Stimulated activated memory B cell treated with anti-CD40 and anti-IgM and Interleukin-4, amounts not matched to agents 10 μg/mL and 1 μg/mL and 100 μg/mL, for 72 hours (primary cell): ENCODE measurements at places on chromosomes 2 and 18.

- ATAC-seq = no peak
Observed at GRCh38 chr2:44254023-44254422, 21.3 kb upstream of the SLC3A1 start.

DNA sequence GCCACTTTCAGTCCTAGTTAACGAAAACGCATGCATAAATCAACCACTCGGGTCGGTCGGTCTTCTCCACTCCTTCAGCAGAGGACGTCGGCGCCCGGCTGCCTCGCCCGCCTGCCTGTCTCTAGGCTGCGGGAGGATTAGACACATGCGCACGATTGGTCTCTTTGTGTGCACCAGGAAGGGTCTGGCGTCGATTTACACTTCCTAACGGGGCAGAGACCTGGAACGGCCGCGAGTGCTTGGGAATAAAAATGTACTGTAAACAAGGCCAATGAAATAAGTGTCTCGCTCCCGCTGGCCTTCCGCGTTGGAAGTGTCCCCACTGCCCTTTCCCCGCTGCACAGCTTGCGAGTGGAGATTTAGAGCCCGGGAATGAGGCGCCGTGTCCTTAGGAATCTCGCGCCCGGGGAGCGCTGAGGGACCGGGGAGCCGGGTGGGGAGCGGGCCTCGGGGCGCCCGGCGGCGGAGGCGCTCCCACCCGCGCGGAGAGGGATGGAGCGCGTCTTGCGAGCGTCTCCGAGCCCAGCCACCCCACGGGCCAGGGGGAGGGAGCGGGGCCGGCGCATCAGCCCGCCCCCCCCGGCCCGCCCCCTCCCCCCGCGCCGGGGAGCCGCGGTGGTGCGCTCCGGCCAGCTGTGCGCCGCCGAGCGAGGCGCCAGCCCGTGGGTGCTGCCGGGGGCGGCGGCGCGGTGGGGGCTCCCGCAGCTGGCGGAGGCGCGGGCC is at the start of gene DOK6:
Gene DOK6 (plus strand): TSS at position 636 of the 723 bp plus-strand sequence.
- ATAC-seq = no peak

GRCh38 chr2:133266926-133267590 is 301.2 kb downstream of the NCKAP5 start:
- ATAC-seq = no peak

DNA sequence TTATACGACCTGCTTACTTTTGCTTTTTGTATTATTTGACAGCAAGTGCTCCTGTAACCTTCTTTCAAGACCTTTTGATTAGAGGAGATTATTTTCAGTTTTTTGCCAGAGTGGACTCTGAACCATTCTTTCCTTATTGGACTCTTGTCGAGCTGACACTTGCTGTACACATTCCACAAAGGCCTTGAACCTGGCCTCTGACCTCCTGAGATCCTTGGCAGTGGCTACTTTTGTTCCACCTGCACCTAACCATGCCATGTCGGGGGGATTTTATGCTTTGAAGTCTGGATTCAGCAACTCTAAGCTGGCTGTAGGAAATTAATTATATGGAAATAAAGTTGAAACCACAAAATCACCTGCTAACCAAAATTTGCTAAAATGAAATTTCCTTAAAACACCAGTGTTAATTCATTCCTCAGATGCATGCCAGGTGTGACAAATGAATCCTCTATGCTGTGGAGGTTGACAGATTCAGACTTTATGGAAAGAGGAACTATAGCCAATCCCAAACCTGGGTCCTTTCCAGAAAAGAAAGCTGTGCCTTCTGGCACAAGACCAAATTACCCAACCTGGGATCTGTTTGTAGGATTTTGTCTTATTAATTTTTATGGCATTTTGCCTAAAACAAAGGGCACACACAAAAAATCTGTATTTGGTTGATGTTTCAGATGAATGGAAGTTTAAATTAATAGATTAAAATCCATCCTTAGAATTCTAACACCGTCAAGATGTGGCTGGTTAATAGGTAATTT is 110.4 kb downstream of the CDC42EP3 start:
- no peak for ATAC-seq

DNA sequence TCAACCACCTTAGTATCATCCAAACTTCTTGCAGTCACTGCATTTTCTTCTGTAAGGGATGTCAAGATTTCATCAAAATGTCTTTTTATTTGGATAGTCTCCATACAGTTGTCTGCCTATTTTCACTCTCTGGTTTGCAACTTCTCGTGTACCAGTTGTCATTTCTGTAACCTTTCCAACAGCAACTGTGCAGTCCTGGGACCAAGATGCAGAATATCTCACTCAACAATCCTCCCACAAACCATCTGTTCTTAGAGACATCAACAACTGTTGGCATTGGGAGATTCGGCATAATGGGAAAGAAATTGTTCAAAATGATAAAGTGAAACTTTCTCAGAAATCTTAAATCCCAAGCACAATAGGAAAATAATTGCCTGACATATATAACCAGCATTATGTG is 933.6 kb upstream of the SLC39A10 start:
- ATAC-seq = no peak

GRCh38 chr2:33927756-33928155 is 328.7 kb upstream of the FAM98A start:
- no peak for ATAC-seq

GRCh38 chr2:239378918-239379640 is 21.7 kb downstream of the HDAC4 start:
- no peak for ATAC-seq

DNA sequence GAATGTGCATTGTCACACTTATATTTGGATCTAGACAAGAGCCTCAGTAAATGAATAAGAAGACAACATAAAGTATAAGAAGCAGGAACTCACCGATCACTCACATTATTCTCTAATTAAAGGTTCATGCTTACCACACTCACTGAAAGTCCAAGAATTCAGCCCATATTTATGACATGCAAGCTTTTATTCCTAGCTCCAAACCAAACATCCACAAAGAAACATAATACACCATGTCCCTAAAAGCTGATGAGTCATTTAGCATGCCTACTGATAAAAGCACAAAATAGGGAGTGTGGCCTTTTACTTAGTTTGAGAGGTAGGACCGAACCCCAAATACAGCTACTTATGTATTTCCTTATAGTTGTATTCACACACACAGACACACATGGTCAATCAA is 1094.6 kb upstream of the CDH2 start:
- no peak for ATAC-seq

DNA sequence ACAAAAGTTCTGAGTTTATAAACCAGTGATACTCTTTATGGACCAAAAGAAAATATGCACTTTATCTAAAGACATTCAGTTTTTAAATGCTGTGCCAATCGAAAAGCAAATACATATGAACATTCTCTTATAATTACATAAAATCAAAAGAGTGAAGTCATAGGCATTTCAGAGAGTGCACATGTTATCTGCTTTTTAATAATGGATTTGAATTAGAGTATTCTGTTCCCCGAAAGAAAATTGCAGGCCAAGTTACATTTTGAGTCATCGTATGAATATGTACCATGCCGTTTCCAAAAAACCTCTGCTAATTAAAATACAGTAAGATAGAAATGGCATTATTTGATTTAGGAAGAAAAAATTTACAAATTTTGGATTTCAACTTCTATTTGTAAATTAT is 565.7 kb downstream of the ZEB2 start:
- ATAC-seq = no peak

DNA sequence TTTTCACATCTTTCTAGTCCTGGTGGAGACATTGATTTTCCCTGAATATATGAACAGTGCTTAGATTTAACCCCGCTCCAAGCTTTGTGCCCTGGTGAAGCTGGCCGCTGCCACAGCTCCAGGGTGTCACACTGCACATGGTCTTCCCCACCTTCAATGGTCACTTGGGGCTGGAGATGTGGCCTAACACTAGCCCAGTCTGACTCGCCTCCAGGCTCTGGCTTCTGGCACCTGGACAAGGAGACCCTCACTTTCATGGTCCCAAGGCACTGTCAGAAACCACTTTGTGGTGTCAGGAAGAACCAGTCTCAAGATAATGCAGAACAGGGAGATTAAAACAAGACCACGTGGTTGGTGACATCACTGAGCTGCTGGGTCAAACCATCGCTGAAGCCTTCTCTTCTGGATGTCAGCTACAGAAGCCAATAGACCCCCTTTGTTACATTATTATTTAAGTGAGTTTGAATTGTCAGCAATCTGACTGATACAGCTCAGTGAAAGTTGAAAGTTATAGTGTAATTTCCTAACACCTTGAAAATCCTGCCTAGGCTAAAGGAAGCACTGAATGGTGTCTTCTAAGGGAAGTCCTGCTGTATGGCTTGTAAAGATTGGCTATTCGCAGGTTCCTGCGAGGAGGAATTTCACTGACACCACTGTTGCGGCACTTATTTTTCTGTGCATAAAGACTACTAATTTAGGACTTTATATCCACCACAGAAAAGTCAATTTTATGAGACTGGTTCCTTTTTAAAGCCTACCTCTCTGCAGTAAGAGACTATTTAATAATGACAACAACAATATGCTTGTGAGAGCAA is 55.0 kb upstream of the CTDP1 start:
- ATAC-seq = peak; percentile 50

GRCh38 chr2:21096458-21096857 is 27.3 kb upstream of the TDRD15 start:
- ATAC-seq = no peak

DNA sequence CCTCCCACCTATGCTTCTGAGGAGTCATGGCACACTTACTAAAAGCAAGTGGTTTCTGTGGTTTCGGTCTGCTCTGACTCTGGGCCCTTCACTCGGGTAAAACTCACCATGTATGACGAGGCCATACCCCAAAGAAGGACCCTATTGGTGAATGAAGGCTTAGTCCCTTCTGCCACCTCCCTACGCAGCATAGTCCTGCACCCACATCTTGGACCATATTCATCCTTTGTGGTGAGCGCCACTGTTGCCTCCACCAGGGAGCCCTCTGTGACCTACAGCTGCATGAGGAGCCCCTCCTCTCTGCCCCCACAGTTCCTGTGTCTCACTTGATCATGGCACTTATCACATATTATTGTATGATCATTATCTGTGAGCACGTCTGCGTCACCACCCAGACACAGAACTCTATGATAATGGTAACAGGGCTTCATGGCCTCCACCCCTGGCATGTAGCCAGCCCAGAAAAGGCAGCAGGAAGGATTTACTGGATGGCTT is 113.3 kb downstream of the TFCP2L1 start:
- no peak for ATAC-seq

- no peak for ATAC-seq
Observed at GRCh38 chr2:218857371-218858137, 2.1 kb upstream of the WNT6 start.

- no peak for ATAC-seq
Observed at GRCh38 chr2:41932241-41933045, 115.4 kb upstream of the PKDCC start.

GRCh38 chr18:27004056-27004829 is 138.7 kb upstream of the AQP4 start:
- no peak for ATAC-seq

DNA sequence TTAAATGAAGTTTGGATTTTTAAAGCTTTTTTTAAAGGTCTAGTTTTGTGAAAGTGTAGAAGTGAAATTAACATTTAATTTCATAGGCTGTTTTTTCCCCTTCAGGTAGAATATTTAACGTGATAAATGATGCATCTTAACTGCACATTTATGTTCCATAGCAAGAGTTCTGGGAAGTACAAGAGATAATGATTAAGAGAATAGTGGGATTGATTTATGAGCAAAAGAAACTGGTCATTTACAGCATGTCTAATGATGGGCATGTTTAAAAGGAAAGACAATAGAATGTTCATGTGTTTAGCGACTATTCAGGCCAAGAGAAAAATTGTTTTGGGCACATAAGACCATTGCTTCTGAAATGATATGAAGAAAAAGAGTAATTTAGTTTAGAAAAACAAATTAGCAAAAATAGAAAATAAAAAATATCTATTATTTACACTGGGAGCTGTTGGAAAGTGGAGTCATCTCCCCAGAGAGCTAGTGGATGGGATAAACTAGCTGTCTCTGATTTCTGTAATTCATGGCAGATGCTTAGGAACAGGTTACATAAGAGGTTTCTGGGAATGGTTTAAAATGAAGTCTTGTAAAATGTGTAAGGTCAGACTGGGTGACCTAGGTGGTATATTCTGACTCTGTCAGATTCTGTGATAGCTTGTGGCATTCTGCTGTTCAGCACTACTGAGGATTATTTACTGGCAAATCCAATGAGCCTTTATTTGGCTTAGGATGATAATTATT is 60.7 kb downstream of the WDR7 start:
- no peak for ATAC-seq

GRCh38 chr18:10202845-10203321 is 251.6 kb upstream of the APCDD1 start:
- ATAC-seq = no peak

DNA sequence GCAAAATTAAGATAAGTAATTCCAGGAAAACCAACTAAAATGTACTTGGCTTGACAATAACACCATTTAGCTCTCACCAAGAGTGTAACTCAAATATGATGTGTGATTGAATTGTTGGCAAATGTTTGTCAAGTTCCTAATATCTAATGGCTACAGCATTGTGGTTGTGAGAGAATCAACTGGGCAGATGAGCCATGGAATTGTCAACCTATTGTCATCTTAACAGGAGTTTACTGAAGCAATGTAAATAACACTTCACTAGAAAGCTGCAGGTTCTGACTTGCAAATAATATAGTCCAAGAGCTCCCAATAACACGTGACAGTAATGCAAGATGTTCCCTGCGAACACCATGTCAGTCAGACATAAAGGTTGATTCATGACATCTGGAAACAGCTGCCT is 495.2 kb upstream of the MEIS1 start:
- no peak for ATAC-seq

- no peak for ATAC-seq
Observed at GRCh38 chr2:111135910-111136297, 15.2 kb downstream of the BCL2L11 start.

DNA sequence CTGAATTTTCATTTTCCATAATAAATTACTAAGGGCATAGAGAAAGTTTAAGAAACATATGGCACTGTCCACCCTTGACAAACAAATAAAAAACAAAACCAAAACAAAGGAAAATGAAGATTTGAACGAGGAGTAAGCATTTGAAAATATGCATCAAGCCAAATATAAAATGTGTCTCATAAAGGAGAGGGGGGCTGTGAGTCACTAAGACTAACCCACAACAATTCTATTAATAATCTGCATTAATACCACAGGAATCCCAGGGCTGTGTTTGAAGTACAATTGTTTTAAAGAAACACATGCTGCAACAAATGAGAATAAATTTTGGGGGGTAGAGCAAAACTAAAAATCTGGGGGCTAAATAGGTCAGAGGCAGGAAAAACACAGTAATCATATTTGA is 53.8 kb upstream of the STK17B start:
- ATAC-seq = no peak

- ATAC-seq = no peak
Observed at GRCh38 chr2:53087262-53087873, 680.2 kb upstream of the CHAC2 start.

DNA sequence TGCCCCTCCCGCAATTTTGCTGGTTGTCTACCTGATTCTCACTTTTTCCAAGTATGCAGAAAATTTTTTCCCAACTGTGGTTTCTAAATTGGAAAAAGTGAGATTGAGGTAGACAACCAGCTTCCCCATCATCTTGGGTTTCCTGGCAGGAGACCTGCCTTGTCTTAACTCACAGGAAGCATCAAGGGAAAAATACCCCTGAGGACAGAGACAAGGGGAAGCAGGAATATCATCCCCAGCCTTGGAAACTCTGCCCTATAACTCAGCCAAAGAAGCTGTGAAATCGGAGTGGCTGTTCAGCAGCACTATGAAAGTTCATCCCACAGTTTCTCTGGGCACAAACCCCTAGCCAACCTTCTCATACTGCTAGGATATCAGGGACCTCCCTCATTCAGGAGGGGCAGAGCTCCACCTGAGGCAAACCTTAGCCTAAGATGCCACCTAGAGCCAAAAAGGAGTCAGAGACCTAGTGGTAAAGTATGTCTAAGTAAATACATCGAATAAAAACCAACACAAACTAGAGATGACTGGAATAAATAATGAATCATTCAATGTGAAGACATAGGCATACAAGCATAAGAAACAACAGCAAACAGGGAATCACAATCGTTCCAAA is 68.2 kb downstream of the ZSWIM2 start:
- ATAC-seq = no peak
